ENCODE measurements at places on chromosomes 1 and 21. TPM values are rescaled to one million over a fixed set of nuclear protein-coding genes. Genes with fewer than 3 reads are reported as not detected.
A peak's percentile ranks its signal among the peaks of the same experiment; 100 is the strongest.

DNA sequence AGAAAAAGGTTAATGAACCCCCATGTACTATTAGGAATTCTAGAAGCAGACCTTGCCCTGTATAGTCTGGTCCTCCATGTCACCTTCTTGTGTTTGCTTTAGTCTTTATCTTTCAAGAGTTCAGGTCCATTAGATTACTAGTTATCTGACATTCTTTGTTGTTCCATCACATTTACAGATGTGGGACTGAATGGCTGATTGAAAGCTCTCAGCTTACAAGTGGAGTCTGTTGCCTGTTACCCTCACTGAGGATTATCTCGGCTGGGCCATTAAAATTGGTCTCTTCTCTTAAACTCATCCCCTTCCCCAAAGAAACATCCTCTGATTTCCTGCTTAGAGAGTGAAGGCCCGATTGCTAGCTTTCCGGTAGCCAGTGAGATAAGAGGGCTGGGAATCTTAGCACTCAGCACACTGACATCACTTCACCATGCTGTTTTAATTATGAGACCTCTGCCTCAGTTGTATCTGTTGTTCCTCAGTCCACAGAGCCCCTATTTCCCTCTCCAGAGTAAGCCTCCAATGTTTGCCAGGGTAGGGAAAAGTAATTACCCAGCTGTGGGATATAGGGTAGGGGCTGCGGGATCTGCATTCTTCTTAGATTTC is 76.8 kb downstream of the LPGAT1 start:
- no peak overlapping the region for H3K4me3 ChIP-seq
- no peaks in the 10 kb centered on the region for H3K27me3 ChIP-seq
- H3K27ac ChIP-seq: no peak overlapping the region
- DNase-seq: no peak

DNA sequence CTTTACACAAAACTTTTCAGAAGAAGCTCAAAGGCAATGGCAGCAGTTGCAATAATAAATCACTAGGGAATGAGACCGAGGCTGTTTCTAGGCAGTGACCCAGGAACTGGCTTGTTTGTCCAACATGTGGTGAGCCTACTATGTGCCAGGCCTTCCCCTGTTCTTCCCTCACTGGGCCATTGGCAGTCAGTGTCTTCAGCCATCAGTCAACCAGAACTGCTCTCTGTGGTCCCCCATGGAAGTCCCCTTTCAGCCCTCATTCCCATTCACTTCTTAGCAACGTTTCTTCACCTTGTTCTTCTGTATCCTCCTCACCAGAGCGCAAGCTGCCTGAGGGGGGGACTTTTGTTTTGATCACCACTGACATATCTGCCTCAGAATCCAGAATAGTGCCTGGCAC is 274.1 kb downstream of the RRAGC start:
- no peak for DNase-seq
- peaks cover 3% of the 10 kb centered on the region for H3K27me3 ChIP-seq
- no peak overlapping the region for H3K27ac ChIP-seq
- no peaks in the 10 kb centered on the region for H3K4me1 ChIP-seq

GRCh38 chr1:231091831-231092301 is 51.8 kb upstream of the FAM89A start:
- H3K27ac ChIP-seq: no peak overlapping the region
- no peak overlapping the region for H3K4me3 ChIP-seq
- H3K36me3 ChIP-seq: no peaks in the 10 kb centered on the region
- H3K4me1 ChIP-seq: peaks cover 10% of the 10 kb centered on the region
- H3K27me3 ChIP-seq: no peaks in the 10 kb centered on the region
- DNase-seq: no peak

GRCh38 chr1:92708368-92708950 is 76.4 kb downstream of the EVI5 start:
- DNase-seq: no peak
- H3K36me3 ChIP-seq: peaks cover 4% of the 10 kb centered on the region
- H3K27me3 ChIP-seq: no peaks in the 10 kb centered on the region
- H3K4me1 ChIP-seq: no peaks in the 10 kb centered on the region
- no peak overlapping the region for H3K27ac ChIP-seq

DNA sequence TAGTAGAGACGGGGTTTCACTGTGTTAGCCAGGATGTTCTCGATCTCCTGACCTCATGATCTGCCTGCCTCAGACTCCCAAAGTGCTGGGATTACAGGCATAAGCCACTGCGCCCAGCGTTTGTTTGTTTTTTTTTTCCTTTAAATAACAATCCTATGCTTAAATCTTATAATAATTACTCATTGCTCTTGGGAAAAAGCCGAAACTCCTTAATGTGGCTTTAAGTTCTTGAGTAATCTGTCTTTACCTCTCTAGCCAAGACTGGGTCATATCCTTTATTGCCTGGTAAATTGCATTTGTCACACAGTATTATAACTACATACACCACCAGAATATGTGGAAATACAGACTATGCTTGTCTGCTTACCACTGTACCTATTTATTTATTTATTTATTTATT is 97.1 kb downstream of the MACF1 start:
- DNase-seq: no peak
- H3K4me1 ChIP-seq: no peaks in the 10 kb centered on the region
- no peak overlapping the region for H3K4me3 ChIP-seq

DNA sequence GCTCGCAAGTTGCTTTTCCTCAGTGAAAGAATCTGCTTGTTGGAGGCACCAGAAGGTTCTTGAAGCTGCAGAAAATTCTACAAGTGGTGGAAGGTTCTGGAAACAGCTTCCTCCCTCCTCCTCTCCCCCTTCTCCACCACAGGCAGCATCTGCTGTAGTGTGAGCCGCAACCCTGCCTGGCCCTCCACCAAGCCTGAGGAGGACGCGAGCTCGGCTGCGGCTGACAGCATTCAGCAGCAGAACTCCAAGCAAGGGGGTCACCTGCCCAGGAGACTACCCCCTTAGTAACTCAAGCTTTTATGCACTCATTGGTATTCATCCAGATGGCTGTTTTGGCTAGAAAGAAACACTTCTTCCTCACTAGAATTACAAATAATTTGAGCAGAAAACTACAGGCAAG is 48.8 kb upstream of the CLDN14 start:
- H3K4me1 ChIP-seq: no peaks in the 10 kb centered on the region
- no peaks in the 10 kb centered on the region for H3K36me3 ChIP-seq
- H3K27ac ChIP-seq: no peak overlapping the region
- DNase-seq: no peak
- no peak overlapping the region for H3K4me3 ChIP-seq

B3GALT5 gene
- not detected for polyA plus RNA-seq

DNA sequence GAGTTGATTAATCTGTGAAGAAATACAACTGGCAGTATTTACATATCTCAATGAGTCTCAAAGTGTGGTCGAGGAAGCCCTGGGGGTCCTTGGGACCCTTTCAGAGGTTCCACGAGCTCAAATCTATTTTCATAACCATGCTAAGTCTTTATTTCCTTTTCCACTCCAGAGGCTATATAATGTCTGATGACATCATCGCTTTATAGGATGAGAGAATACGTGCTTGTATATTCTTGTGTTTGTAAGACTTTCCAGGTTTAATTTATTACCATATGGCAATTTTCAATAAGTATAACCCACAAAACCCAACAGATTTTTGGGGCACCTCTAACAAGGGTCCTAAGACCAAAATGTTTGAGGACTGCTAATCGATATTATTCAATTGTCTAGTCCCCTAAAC is 1.4 kb upstream of the SLC19A2 start:
- peaks cover 36% of the 10 kb centered on the region for H3K4me1 ChIP-seq
- H3K36me3 ChIP-seq: no peaks in the 10 kb centered on the region
- peak overlapping the region; percentile 87 for H3K27ac ChIP-seq
- no peak overlapping the region for H3K4me3 ChIP-seq
- no peaks in the 10 kb centered on the region for H3K27me3 ChIP-seq
- DNase-seq: no peak

RPS6KA1 gene
- 116 TPM for polyA plus RNA-seq

PLPPR5 gene
- not detected for polyA plus RNA-seq

GRCh38 chr21:39388038-39388810 is 39.3 kb upstream of the HMGN1 start:
- H3K36me3 ChIP-seq: peaks cover 29% of the 10 kb centered on the region
- H3K27me3 ChIP-seq: no peaks in the 10 kb centered on the region
- H3K4me3 ChIP-seq: peak overlapping the region; percentile 52
- peaks cover 28% of the 10 kb centered on the region for H3K4me1 ChIP-seq

DNA sequence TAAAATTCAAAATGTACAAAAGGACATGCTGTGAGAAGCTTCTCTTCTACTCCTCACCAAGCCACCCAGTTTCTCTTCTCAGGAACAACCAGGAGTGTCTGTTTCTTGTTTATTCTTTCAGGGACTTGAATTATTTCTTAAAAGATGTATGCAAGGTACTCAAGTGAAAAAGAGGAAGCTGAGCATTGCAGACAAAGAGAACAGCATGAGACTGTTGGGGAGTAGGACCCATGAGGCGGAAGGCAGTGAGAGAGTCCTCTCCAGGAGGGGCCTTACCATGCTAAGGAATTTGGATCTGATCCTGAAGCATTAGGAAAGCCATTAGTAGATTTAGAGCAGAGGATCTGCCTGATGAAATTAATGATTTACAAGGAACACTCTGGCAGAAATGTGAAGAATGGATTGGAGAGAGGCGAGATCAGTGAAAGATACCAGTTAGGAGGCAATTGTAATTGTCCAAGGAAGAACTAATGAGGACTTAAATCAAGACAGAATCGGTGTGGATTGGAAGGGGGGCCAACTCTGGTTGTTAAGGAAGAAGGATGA is 14.7 kb upstream of the SSX2IP start:
- H3K4me1 ChIP-seq: peaks cover 4% of the 10 kb centered on the region
- no peak overlapping the region for H3K27ac ChIP-seq
- no peaks in the 10 kb centered on the region for H3K36me3 ChIP-seq
- no peak overlapping the region for H3K4me3 ChIP-seq

KANK4 gene
- polyA plus RNA-seq: not detected

HSF2BP gene
- 0.20 TPM for polyA plus RNA-seq

- no peak for DNase-seq
- no peaks in the 10 kb centered on the region for H3K27me3 ChIP-seq
- no peaks in the 10 kb centered on the region for H3K4me1 ChIP-seq
- H3K36me3 ChIP-seq: no peaks in the 10 kb centered on the region
- no peak overlapping the region for H3K27ac ChIP-seq
- H3K4me3 ChIP-seq: no peak overlapping the region
Measured at GRCh38 chr21:29385934-29386520, 87.3 kb downstream of the BACH1 start.

SYNC gene
- polyA plus RNA-seq: 0.03 TPM

Measured in CD14-positive monocyte (primary cell).